Right renal pelvis (tissue), 4 donors: ENCODE measurements at places on chromosomes 6 and 20. TPM values are rescaled to one million over a fixed set of nuclear protein-coding genes. Genes with fewer than 3 reads are reported as not detected.

DNA sequence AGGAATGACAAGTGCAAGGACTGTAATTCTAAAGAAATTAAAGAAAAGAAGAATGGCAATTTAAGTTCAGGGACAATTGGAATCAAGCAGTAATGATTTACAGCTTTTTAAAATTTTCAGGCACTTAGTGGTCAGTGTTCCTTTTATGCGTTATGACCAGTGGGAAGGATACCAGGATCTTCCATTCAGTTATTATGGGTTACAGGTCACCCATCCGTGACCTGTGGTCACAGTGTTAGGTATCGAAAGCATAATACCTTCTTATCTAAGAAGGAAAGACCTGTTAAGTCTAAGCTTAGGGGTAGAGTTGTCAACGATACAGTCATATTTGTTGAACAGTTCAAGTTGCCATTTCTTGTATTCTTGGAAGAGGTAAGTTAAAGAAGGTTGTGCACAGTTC, 253.8 kb downstream of the LAMA2 start:
- no peak for DNase-seq

GRCh38 chr6:91852252-91852651, 1265.4 kb upstream of the MAP3K7 start:
- peak; percentile 8 for DNase-seq

GRCh38 chr6:56944661-56945060, 10.2 kb upstream of the BEND6 start:
- no peak for DNase-seq

GRCh38 chr20:62957136-62958117, 4.9 kb downstream of the SLC17A9 start:
- no peak for DNase-seq

DNA sequence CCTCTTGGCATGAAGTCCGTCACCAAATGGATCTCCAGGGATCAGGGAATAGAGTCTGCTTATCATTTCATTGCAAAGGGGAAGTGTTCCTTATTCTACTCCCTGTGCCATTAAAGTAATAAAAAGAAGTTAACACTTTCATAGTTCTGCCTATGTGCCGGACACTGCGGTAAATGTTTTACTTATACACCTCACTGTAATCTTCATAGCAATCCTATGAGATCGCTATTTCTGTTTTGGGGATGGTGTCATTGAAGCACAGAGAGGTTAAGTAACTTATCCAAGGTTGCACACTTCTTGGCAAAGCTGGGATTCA, 177.7 kb downstream of the TSHZ2 start:
- DNase-seq = no peak

DNA sequence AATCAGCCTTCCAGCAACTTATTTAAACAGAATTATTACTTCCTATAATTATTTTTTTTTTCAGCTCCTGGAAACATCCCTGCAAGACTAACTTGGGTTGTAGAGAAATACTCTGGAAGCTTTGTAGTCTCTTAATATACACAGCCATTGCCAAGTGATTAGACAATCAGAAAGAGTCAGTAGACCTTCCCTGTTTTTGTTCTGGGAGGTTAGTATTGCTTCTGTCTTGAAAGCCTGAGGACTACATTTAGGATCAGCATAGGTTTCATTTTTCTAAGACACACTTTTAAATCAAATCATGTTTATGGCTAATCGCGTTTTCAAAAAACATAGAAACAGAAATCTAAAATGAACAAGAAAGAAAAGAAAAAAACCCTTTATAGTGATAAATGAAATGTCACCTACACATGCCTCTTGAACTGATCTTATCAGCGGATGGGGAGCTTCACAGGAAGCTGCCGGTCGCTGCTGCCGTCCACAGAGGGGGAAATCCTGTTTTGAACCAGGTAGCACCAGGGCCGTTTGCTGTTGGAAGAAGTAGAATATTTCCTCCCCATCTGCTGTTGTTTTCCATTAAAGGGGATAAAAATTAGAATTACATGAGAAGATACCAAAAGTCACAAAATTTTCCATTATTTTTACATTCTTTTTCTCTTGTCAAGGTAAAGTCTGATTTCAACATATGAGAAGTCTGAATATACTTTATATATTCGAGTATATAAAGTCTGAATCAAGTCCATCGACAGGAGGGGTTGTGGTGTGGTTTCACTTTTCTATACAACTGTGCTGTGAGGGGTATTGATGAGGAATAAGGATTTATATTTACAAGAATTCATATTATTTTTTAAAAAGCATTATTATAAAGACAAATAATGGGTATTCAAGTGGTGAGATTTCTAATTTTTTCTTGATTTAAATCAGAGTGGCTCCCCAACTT, 94.6 kb downstream of the ARMC2 start:
- DNase-seq = no peak

DNA sequence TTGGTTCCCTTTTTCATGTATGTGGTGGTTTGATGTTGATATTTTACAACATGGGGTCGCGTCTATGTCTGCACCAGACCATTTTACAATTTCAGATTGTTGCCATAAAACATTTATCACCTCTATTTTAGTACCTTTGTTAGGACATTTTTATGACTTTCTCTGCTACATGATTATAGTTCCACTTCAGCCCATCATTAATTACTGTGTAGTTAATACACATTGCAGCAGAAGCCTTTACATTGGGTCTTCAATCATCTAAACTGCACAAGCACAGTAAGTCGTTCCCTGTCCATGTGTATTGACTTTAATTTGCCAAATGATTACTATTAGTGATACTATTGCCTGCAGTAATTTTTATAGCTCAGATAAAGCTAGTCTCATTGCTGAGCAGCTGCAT, 15.7 kb upstream of the TMEM217 start:
- DNase-seq = peak; percentile 44

DNA sequence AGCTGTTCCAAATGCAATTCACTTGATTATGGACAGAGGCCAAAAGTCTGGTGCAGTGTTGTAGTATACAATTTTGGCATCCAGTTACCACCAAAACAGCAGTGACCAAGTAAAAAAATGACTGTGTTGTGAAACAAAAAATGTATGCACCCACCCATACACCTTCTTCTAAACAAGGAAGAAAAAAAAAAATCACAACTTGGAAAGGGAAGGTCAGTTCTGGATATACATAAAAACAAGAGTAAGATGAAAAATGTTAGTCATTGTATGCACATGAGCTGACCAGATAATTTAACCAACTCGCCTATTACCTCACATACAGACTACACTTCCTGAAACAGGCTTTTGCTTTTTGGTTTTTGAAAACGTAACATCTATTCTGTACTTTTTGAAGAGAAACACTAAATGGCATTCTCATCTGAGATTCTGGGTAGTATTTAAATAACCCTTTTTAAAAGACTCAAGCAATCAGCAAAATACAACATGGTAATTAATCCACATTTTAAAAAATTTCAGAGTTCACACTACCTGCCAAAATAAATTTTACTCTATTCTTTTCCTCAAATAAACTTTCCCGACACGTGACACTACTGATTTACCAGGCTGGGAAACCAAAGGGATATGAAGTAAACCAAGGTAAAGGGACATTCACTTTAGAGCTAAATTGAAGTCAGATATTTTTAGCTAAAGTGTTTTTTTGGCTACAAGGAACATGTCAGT, 141.6 kb upstream of the SHLD1 start:
- DNase-seq = no peak

DNA sequence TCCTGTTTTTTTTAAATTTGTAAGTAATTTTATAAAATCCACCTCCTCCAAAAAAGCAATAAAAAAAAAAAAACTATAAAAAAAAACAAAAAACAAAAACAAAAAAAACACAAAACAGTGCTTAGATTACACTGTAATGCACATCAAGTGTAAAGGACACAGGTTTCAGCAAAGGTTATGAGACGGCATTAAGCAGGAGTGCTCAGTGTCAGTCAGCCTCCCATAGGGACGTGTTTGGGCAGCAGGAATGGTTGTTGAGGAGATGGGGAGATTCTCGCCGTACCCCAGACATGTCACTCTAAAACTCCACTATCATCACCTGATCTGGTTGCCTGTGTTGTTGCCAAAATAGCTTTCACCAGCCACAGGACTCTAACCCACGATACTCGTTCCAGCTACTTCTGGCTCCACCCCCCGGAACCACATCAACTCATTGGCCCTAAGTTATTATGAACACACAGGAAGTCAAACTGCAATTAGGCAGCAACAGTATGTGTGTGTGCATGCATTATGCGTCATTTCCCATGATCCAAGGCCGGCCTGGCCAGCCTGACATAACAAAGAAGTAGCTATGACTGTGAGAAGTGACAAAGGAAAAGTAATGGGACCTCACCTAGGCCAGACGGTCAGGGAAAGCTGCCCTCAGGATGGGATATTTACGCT, 28.7 kb downstream of the ECT2L start:
- DNase-seq = no peak

DNA sequence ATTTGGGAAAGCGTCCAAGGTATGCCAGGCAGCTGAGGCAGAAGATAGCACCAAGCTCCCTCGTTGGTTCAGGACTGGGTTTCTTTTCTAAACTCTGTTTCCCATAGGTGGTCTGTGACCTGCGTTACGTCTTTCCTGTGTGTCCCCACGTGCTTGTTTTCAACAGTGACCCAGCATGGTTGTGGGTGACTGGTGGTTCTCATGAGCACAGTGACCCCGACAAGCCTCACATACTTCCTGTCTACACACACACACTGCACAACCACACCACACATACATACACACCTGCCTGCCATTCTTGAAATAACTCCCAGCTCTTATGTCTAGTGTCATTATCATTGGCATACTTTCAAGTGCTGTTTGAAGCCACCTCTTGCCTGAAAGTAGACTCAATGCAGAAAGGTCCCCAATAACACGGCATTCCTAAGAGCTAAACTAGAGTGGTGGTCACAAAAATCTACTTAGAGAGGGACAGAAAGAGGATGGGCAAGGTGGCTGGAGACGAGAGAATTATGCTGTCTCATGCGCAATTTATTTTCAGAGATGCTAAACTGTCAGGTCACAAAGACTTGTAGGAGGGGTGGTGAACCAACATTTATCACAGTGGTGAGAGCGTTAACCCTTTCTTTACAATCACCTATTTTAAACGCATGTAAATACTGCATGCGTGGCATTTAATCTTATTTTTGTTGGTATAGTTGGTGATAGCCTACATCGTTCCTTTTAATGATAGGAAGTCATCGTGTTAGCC, 66.7 kb downstream of the GCNT2 start:
- DNase-seq = no peak

GRCh38 chr20:53741726-53742028, 148.0 kb upstream of the ZNF217 start:
- DNase-seq = no peak

DNA sequence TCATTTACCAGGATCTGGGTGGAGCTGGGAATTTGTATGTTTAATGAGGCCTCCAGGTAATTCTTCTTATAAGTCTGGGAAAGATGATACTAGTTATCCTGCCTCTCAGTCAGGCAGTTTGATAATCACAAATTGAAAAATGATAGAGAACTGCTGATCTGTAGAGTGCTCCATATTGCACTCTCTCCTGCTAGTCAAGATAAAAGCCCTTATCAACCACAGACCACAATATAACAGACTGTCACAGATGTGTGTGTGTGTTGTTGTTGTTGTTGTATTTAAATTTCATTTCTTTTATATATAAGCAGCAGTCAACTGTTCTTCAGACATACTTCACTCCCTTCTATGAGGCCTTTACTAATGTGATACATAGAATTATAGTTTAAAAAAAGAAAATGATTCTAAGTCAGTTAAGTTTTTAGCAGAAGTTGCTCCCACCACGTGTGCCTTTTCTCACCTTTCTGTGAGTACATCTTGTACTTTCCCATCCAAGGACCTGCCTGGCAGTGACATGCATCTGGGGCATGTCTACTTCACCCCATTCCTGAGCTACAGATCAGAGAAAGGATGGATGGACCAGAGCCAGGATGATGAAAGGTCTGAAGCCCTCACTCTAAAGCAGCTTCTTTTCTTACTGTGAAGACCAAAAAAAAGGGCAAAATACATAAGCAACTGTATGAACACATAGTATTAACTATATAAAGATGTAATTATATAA, 29.8 kb downstream of the TENT5A start:
- no peak for DNase-seq

DNA sequence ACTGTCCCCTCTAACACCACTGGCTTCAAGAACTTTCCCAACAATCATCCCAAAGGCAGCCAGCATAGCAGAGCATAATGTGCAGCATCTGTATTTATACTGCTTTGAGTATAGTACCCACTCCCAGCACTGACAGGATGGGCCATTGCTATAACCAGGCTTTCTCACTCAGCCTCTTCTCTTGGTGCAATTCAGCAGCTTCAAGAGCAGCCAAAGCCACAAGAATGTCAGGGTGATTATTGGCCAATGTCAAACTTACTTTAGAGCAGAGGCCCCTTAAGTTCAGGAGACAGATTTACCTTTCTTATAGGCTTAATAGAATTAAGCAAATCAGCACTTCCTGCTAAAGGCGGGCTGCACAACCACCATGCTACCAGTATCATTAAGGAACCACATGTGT, 232.4 kb upstream of the RSPO3 start:
- no peak for DNase-seq

DNA sequence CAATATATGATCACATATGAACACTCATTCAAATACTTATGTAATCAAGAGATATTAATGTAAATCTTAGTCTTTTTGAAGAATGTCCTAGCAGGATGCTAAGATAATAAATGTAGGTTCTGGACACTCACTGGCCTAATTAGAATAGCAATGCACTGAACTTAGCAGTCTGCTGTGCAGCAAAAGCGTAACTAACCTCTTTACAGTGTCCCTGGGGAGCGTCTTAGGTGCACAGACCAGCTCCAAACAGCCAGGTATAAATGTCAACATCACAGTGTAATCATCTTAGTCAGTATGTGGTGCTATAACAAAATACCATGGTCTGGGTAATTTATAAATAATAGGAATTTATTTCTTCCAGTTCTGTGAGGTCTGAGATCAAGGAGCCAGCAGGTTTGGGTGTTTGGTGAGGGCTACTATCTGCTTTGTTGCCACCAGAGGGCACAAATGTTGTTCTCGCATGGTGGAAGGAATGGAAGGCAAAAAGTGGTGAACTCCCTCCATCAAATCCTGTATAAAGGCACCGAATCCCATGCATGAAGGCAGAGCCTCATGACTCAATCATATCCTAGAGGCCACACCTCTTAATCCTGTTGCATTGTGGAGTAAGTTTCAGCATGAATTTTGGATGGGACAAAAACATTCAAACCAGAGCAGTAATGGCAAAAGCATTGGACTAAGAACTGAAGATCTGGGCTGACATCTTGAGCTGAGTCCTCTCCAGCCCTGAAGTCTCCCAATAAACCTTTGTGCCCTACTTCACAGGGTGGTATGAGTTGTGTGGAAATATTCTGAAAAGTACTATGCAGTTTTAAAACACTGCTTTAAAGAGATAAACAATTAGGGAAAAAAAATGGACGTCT, 41.8 kb upstream of the FOXO3 start:
- DNase-seq = no peak

GRCh38 chr6:137365707-137366437, 128.3 kb downstream of the OLIG3 start:
- DNase-seq = no peak

- DNase-seq = no peak
These were observed 210.2 kb downstream of the MMUT start for GRCh38 chr6:49252901-49253300.

The CBLN4 gene
- 3.2 TPM for polyA plus RNA-seq

The BTN1A1 gene
- polyA plus RNA-seq = 0.22 TPM

The SLC17A2 gene
- 0.64 TPM for polyA plus RNA-seq

The CD93 gene
- 47.6 TPM for polyA plus RNA-seq

The EYS gene
- 0.51 TPM for polyA plus RNA-seq

The MICB gene
- polyA plus RNA-seq = 1.6 TPM

The ADGB gene
- polyA plus RNA-seq = 0.46 TPM

The HSD17B8 gene
- polyA plus RNA-seq = 35.1 TPM

The COL11A2 gene
- 5.5 TPM for polyA plus RNA-seq

The LY6G5C gene
- 3.3 TPM for polyA plus RNA-seq
